ENCODE measurements at places on chromosomes 12 and 14. TPM values are rescaled to one million over a fixed set of nuclear protein-coding genes. Genes with fewer than 3 reads are reported as not detected.

EPYC gene
- total RNA-seq: not detected

IFI27L2 gene
- 65.5 TPM for total RNA-seq

KRT1 gene
- total RNA-seq: not detected

CPM gene
- 5.6 TPM for total RNA-seq

IQSEC3 gene
- total RNA-seq: not detected

Measured in A549 treated with CORT108297 at 1 μM for 4 hours (cell line).